Stimulated activated naive CD8-positive, alpha-beta T cell treated with anti-CD3 and anti-CD28 coated beads, Interleukin-15, amount 100 ng/mL, for 72 hours (primary cell): ENCODE measurements at places on chromosomes 7 and 10.

DNA sequence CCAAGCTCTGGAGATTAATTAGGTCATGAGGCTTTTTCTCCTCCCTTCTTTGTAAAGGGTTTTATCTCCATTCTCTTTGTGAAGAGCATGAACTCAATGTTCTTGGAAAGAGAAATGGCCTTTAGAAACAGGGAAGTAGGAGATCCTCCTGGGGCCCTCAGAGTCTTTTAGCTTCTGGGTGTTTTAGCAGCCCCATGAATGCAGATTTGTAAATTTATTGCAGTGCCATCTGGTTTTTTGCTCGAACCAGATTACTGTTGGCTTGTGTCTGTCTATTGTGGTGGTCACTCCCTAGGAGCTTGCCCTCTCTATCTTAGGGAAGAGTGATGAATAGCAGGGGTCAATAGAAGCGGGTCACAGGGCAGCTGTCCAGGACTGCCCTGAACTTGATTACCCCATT lies 110.6 kb downstream of the BTRC start:
- no peak for DNase-seq

- no peak for DNase-seq
Observed at GRCh38 chr10:43352951-43353350, 18.5 kb upstream of the FXYD4 start.

DNA sequence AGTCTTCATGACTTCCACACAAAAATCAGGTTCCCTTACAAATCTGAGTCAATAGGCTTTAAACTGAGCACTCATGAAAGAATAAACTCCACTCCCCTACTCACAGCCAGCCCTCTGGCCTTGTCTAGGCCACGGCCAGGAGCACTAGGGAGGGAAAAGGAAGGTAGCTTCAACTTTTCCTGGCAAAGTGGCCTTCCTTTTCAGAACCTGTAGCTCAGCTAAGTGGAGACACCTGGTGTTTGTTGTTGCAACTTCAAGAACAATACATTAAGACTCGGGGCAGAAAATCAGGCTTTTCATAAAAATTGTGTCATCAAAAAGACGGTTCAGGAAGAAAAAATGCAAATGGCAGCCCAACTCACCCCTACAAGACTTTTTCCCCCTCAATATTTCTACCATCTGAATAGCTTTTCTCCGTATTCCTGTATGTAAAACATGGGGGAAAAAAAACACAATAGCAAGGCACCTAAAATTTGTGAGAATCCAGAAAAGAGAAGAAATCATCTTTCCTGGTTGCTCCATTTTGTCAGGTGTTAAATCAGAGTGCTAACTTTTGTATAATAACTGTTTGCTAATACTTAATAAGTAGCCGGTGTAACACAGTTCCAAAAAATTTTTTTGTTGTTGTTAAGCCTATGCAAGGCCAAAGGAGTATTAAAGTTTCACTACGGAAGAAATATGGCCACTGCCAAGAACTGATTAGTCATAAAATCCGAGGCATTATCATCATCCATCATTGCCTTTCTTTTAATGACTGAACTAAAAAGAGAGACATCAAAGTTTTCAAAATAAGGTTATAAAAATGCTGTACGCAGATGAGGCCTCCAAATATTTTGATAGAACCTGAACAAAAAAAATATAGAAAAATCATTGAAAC lies 66.2 kb upstream of the ARID5B start:
- DNase-seq: no peak

- DNase-seq: no peak
Observed at GRCh38 chr10:125082881-125083575, 77.3 kb downstream of the CTBP2 start.

DNA sequence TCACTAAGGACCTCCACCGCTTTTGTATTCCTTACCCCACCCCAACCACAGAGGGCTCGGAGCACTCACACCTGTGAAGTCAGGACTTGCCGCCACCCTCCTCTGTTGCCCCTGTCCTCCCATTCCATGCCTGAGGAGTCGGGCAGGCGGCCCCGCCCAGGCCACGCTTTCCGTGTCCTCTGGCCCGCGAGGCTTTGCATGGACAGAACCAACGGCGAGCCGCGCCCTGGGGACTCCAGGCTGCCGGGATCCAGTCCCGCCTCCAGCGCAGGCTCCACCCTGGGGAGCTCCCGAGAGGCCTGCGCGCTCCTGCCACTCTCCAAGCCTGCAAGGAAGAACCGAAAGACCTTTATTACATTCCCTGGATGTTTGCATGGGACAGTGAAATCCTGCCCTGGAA lies 366.4 kb upstream of the POM121L12 start:
- no peak for DNase-seq

GRCh38 chr10:84335516-84335915 lies 7.1 kb downstream of the CCSER2 start:
- DNase-seq: no peak

DNA sequence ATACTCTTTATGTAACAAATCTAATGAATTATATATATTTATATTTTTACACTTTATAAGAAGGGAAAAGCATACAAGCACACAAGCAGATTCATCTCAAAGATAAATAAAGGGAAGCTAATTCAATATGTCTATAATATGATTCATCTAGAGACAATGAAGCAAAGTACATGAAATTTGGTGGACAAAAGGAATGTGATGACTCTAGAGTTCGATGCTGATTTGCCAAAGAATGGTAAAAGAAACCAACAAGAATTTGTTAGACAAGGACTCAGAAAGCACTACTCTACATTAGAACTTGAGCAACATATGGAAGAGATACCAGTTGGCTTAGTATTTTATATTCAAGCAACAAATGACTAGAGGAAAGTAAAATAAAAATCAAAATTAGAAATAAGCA lies 536.5 kb upstream of the TEX47 start:
- DNase-seq: no peak

GRCh38 chr10:12614177-12614995 lies 265.0 kb downstream of the CAMK1D start:
- no peak for DNase-seq

DNA sequence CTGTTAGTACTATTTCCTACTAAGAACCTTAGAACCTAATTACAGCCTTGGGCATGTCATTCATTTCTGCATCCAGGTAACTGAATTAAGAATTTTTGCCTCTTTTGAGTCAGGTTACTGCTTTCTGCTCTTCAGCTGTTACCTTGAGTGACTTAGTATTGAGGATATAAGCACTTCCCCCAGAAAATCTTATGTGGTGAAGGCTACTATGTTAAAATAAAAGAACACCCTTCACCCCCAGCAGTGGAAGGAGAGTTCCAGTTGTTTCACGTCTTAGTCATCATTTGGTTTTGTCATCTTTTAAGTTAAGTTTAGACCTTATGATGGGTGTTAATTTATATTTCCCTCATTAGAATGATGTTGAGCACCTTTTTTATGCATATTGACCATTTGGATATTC lies 82.8 kb downstream of the GLCCI1 start:
- no peak for DNase-seq

DNA sequence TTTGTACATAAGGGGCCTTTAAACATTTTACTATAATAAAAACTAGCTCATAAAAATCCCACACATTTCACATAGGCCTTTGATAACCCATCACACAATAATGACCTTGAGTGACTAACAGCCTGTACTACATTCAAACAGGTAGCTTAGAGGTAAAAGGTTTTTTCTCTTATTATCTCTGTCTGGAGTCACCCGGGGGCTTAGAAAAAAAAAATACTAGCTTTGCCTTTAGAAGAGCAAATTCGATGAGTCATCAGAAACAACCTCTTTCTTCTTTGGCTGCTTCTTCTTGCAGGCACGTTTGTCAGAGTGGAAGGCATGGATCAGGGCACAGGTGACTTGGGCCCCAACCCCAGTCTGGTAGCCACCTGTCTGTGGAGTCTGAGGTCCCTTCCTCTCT lies 43.4 kb upstream of the ADO start:
- DNase-seq: no peak

DNA sequence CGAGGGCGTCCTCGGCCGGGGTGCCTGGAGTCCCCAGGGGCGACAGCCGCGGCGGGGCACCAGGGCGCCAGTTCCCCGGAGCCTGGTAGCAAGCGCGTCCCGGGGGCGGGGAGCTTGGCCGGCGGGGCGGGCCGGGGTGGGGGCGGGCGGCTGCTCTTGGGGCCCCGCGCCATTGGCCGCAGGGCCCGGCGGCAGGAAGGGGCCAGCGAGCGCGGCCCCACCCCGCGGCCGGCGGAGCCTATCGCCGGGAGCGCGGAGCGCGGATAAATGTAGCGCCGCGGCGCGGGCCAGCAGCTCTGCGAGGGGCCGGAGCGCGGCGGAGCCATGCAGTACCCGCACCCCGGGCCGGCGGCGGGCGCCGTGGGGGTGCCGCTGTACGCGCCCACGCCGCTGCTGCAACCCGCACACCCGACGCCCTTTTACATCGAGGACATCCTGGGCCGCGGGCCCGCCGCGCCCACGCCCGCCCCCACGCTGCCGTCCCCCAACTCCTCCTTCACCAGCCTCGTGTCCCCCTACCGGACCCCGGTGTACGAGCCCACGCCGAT lies at the start of gene HHEX:
Gene HHEX (plus strand): TSS at position 293 of the 548 bp plus-strand sequence. CDS start 32 bp downstream, at position 325.
- DNase-seq: peak; percentile 43

DNA sequence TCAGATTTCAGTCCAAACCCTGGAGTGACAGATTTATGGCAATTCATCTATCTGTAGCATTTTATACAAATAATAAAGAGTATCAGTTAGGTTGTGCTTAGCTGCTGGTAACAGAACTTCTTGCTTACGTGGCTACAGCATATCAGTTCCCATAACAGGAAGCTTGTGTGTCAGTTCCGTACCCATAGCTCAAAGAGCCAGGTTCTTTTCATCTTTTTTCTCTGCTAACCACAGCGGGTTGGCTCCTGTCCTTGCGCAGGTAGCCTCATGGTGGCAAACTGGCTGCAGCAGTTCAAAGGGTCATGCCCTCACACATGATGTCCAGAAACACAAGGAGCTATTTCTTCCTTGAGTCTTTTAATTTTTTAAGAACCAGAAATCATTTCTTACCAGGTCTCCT lies 1041.8 kb downstream of the GATA3 start:
- peak; percentile 14 for DNase-seq

GRCh38 chr10:6218692-6219493 lies 16.2 kb downstream of the PFKFB3 start:
- no peak for DNase-seq

- DNase-seq: no peak
Observed at GRCh38 chr7:151425670-151426440, 14.1 kb downstream of the CRYGN start.

DNA sequence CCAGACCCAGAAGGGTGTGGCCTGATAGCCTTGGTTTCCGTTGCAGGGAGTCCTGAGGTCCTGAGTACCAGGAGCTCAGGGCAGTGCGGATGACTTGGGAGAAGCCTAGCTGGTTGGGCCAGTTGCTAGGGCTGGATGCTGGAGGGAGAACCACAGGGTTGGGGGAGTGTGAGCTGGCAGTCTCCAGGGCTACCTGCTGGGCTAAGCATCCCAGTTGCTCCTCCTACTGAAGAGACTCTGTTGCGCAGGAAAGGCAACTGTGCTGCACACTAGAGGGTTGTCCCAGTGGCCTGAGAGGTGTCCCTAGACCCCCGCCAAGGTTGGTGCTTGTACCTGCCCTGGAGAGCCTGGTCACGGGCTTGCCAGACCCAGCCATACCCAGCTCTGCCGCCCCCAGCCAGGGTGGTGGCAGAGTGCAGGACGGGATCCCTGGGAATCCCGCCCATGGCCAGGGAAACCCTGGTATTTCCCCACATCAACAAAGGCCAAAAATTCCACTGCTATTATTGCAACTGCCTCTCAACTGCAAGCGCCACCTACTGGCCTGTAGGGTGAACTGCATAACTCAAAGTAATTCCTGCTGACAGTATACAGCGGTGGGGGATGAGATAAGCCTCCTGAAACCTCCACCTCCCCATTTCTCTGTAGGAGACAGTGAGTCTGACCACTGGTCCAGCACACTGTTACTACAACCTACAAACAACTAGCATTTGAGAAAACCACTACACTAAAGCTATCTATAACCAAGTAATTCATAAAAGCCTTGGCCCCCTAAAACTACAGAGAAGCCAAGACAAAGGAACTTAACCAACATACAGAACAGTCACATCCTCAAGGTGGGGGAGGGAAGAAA lies 67.6 kb upstream of the DDC start:
- peak; percentile 49 for DNase-seq

- DNase-seq: no peak
Observed at GRCh38 chr7:81684514-81685269, 85.2 kb downstream of the HGF start.

GRCh38 chr10:128042131-128042610 lies 84.1 kb downstream of the MKI67 start:
- no peak for DNase-seq

- DNase-seq: no peak
Observed at GRCh38 chr7:72114129-72114528, 298.0 kb downstream of the CALN1 start.

GRCh38 chr10:79490400-79491142 lies 21.8 kb upstream of the EIF5AL1 start:
- no peak for DNase-seq

- DNase-seq: no peak
Observed at GRCh38 chr10:78980354-78980753, 88.4 kb upstream of the ZMIZ1 start.

- DNase-seq: no peak
Observed at GRCh38 chr7:45414226-45414625, 159.9 kb upstream of the ADCY1 start.

GRCh38 chr10:132538031-132538789 lies 623 bp downstream of the INPP5A start:
- DNase-seq: no peak

DNA sequence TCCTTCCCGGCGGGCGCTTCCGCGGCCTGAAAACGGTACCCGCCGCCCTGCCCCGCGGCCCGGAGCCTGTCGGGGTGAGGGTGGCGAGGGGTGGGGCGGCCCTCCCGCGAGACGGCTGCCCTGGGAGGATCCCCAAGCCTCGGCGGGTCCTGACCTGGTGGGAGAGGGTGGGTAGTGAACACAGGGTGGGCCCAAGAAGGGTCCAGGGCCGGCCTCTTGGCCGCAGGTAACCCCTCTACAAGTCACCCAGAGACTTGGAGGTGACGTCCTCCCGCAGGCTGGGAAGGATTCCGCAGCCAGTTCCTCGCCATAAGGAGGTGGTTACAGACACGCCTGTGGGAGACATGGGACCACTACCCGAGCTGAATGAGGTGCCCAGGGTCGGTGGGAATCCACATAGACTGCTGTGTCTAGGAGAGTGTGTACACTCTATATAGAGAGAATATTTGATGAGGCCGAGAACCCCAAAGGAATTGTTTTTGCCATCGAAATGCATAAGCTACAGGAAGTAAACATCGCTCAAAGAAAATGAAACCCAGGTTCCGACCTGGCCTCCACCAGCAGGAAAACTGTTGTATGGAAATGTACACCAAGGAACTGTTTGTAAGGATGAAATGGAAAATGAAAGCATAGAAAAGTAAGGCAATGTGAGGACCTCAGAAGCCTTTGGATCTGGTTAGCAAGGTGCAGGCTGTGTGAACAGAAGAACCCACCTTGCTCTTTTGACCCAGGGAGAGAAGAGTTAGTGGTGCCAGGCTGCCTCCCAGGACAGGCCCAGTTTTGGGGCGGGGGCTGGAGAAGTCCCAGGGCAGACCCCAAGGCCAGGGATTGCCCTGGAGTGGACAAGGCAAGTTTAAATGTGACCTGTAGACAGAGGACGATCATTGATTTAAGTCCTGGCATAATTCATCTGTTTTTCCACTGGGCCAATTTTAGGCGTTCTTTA lies 659 bp downstream of the OPTN start:
- DNase-seq: peak; percentile 26

- no peak for DNase-seq
Observed at GRCh38 chr7:151440799-151441445, 981 bp upstream of the CRYGN start.

GRCh38 chr10:27341001-27341400 lies 100.4 kb upstream of the ACBD5 start:
- DNase-seq: no peak
